ENCODE measurements at places on chromosomes 5 and 9. TPM values are rescaled to one million over a fixed set of nuclear protein-coding genes. Genes with fewer than 3 reads are reported as not detected.

OLFML2A gene
- total RNA-seq: 1.00 TPM

KCNN2 gene
- total RNA-seq: 2.4 TPM

SKP2 gene
- 41.6 TPM for total RNA-seq

CCL27 gene
- total RNA-seq: not detected

KCNIP1 gene
- not detected for total RNA-seq

Measured in melanocyte of skin (primary cell).